ENCODE measurements at places on chromosomes 6 and 20.

- DNase-seq, result no peak
These were observed 197.6 kb downstream of the DLL1 start for GRCh38 chr6:170093276-170093657.

- no peak for DNase-seq
These were observed 2.9 kb downstream of the NKAIN2 start for GRCh38 chr6:123806561-123806960.

GRCh38 chr6:15535495-15536197 lies 127.2 kb downstream of the DTNBP1 start:
- no peak for DNase-seq

- no peak for DNase-seq
These were observed 5.6 kb upstream of the GLO1 start for GRCh38 chr6:38708496-38708895.

- DNase-seq, result no peak
These were observed 733.9 kb downstream of the CBLN4 start for GRCh38 chr20:55271371-55271770.

DNA sequence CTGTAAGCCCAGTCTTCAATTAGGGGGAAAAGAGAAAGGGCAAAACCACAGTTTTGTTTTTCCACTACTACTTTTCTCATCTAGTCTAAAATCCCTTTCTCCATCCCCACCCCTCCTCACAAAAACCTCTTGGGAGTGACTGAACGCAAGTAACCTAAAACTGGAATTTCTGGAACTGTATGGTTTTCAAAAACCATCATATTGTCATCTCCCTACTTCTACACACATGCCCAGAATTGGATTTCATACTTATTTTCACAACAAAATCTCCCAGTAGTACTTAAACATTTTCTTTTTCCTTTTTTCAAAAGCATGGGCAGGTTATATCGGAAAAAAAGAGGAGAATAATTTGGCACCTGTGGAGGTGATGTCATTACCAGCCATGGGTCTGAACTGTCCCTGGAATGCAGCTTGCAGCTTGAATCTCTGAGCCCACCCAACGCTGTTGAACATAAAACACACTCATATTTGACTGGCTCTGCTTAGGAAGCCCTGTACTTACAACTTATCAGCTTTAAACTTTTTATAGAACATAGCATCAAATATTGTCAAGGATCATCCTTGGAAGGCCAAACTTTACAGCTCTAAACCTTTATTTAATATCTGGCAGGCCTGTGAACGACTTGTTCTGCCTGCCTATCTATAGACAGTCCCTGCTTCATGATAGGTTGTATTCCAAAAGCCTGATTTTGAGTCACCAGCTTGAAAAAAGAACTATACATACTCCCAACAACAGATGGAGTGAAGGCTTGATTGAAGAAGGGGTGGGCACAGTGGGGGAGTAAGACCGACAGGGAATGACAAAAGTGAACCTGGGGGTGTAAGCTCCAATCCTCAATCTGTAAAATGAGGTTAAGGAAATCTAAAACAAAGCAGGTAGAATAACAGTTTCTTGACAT lies 59.3 kb downstream of the EPB41L2 start:
- DNase-seq, result no peak

DNA sequence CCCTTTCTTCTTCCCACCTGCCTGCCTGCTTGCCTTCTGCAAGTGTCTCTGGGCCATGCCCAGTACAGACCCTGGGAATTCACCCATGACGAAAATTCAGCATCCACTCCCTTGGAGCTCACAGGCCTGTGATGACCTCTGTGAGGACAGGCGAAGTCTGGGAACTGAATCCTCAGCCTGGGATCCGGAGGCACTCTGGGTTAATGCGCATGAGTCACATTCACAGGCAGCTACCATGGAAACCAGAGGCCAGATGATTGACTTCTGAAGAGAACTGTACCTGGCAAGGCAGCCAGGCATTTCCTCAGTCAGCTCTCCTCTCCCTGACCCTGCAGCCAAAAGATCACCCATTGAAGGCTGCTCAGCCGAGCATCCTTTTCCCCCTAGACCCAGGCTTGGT lies 41.0 kb downstream of the SLC9A8 start:
- DNase-seq, result no peak

DNA sequence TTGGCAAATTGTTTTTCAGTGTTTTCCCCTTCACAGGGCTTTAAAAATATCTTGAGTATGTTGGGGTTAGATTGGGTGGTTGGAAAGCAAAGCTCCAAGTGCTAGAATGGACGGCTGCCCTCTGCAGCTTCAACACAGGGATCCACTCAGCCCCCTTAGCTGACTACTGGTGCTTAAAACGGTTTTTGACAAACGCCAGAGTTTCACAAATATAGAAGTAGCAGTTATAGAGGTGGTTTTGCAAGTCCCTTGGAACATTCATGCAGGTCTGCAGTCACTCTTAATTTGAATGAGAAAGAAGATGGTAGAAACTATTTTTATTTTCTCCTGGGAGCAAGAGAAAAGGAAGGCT lies 175.9 kb downstream of the ARID1B start:
- no peak for DNase-seq

GRCh38 chr6:123668965-123669591 lies 32.3 kb upstream of the TRDN start:
- DNase-seq, result no peak

- no peak for DNase-seq
These were observed 39.5 kb downstream of the CRISP1 start for GRCh38 chr6:49826743-49827406.

GRCh38 chr6:71082033-71082650 lies 125.3 kb upstream of the B3GAT2 start:
- DNase-seq, result no peak

GRCh38 chr20:53655625-53656292 lies 62.1 kb upstream of the ZNF217 start:
- DNase-seq, result no peak

- DNase-seq, result no peak
These were observed 344.6 kb downstream of the SYNE1 start for GRCh38 chr6:152292555-152292954.

GRCh38 chr20:15111654-15112053 lies 774.2 kb upstream of the FLRT3 start:
- DNase-seq, result no peak

GRCh38 chr6:158358450-158359077 lies 46.3 kb downstream of the TULP4 start:
- no peak for DNase-seq

DNA sequence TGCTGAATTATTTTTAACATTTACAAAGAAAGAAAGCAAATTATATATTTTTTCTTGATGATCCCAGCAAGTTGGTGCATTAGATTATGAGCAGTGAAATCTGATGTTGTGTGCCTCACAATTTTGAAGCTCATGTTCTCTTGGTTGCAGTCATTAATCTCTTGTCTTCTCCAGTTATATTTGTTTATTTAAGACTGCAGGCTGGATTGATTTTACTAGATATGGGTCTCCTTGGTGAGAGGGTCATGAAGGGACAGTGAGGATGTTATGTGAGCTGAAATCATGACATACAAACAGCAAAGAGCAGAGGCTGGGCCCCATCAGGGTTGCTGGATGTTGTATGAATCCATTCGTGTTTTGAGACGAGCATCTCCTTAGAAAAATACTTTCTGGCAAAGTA lies 64.2 kb upstream of the AKIRIN2 start:
- no peak for DNase-seq

DNA sequence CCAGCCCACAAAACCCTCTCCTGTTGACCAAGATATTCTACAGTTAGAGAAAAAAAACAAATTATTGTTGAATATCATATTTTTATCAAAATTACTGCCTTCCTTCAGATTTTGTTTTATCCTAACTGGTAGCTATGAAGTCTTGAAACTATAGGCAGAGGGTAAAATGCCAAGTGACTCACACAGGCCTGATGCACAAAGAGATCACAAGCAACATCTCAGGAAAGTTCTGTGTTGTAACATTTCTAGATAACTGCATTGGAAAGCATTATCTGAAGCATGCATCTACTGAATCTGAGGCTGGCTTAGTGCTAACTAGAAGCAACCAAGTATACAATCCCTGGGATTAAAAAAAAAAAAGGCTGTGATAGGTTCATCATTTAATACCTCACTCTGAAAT lies 134.2 kb downstream of the PKHD1 start:
- no peak for DNase-seq

DNA sequence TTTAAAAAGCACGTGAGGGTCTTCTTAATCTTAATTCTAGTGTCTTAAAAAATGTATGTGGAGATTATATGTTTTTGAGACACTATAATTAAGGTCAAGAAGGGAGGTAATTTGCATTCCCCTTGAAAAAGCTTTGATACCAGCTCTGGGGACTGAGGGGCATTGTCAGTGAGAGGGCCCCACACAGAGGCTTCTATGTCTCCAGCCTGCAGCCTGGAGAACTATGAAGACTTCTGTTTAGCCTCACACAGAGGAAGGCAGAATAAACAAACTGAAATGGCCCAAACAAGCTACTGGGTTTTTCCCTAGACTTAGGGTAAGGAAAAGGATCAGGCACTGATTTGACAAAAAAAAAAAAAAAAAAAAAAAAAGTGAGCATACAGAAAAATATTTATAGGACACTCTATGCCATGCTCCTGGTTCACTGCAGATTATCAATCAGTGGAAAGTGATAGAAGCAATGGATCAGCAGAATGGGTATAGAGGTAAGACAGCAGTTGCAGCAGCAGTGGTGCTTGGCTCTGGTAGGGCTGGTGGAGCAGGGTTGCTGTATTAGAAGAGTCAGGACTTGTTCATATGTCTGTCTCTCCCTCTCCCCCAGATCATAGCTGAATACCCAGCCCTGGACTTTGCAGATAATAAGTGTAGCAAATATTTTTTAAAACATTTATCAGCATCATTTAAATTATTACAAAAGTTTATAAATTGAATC lies 85.4 kb downstream of the KLHL32 start:
- DNase-seq, result no peak

GRCh38 chr20:62543470-62544302 lies 67.9 kb upstream of the GATA5 start:
- no peak for DNase-seq

DNA sequence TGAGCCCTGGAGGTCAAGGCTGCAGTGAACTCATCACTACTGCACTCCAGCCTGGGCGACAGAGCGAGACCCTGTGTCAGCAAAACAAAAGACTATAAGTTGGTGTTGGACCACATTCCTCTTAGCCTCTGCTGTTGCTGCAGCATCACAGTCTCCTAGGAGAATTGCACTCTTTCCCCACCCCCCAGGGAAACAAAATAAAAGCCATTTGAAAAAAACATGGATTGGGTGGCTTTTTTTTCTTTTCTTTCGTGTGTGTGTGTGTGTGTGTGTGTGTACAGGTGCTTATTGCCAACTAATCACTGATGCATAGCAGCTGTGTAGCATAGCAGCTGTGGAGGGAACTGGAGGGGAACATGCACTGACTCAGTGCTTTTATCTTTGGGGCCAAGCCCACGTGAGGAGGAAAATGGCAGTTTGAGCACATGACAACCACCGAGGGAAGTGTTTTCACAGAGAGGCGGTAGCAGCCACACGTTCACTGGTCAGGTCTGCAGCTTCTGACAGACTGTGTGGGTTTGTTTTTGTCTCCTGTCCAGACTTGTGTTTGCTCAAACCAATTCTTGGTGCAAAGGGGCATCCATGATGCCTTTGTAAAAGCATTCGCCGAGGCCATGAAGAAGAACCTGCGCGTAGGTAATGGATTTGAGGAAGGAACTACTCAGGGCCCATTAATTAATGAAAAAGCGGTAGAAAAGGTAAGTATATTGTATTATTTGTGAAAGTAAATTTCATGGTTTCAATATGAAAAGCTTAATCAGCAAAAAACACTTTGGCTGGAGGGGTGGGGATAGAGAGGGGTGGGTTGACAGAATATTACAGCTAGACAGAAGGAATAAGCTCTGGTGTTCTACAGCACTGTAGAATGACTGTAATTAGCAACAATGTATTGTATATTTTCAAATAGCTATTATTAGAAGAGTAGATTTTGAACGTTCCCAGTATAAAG lies 27.7 kb downstream of the ALDH5A1 start:
- no peak for DNase-seq

GRCh38 chr6:5164092-5164491 lies 79.0 kb downstream of the PPP1R3G start:
- no peak for DNase-seq

DNA sequence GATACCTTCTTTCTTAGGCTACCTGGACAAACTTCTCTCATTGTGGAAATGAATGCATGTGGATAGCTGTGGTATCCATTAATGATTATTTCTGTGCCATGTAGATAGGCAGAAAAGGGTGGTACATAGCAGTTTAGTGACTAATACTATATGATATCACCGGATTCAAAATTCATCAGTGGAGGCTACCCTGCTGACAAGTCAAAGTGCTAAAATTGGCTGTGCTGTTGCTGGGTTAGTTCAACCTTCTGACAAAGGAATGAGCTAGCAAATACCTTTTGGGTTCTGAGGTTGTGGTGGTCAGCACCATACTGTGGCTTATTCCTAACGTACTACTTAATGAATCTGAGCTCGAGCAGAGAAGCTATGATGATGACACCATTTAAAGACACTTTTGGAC lies 109.1 kb downstream of the TFAP2B start:
- DNase-seq, result no peak

DNA sequence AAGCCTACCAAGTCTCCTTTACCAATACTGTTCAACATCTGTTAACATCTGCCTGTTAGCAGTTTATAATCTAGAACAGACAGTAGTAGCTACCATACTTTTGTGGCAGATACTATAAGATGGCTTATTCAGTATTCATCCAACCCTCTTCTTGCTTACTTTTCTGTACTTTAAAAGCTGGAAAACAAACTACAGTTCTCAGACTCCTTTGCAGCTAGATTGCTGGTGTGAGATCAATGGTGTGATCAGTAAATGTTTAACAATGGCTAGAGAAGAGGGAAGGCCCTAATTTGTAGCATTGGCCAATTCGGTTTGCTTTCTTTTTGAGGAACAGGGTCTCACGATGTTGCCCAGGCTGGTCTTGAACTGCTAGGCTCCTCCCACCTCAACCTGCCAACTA lies 3.5 kb upstream of the REV3L start:
- DNase-seq, result no peak

DNA sequence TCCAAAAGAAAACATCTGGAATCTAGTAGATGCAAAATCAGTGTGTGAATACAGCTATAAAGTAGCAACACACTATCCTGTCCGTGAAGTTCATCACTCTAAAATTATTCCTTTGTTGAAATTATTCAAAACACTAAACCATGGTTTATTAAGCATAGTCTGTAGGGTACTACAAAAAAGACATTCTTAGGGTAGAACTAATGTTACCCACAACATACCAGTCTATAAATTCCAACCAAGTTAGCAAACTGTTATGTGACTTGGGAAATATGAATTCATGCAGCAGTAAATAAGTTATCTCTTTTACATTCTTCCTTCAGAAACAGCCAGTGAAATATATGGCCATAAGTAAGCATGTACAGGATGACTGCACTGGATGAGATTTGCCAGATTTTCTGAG lies 580.3 kb upstream of the ADGRB3 start:
- no peak for DNase-seq

DNA sequence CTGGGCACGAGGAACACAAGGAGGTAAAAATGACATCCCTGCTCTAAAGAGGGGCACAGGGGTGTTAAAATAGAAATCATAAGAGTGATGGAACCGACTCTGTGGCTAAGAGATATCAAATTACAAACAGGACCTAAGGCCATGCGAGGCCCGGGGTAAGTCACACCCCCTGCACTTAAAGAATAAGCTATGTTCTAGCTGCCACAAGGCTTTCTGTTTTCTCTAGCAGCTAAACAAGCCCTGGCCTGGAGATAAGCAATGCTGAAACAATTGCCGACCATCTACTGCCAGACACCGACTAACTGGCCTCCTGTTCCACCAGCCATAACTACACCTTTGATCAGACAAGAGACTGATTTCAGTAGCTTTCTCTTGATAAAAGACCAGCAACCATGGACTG lies 32.4 kb downstream of the MDGA1 start:
- DNase-seq, result no peak

GRCh38 chr6:20310185-20310584 lies 91.5 kb upstream of the E2F3 start:
- no peak for DNase-seq

Measured in activated CD8-positive, alpha-beta memory T cell treated with anti-CD3 and anti-CD28 coated beads, Interleukin-2, amount 50 U/mL, for 4 hours (primary cell).